A549 (cell line): ENCODE measurements at places on chromosomes 3 and 15.
A peak's percentile ranks its signal among the peaks of the same experiment; 100 is the strongest.

DNA sequence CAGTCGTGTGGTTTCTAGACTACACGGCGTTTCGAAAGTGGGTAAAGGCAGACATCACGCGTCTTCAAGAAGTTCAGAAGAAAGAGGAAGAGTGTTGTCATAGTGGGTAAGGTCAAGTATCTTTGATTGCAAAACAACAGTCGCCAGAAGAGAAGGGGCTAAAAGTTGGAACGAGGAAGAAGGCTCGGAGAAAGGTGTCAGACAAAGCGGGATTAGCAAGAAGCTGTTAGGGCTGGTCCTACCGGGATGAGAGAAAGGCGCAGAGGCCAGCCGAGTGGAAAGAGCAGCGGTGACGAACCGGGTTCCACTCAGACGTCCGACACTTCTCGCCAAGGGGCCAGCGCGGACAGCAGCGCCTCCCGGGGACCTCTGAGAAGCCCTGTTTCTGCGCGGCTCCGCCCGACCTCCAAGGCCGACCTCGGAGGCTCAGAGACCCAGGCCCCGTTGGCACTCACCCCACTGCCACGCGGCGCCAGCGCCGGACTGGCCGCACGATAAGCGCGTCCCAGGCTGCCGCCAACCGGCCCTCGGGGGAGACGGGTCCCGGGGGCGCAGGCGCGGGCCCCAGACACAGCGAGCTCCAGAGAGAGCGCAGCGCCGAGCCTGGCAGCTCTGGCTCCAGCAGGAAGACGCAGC is 436 bp downstream of the ADPGK start:
- no peak for DNase-seq

- no peak for DNase-seq
Observed at GRCh38 chr3:141858312-141858711, 18.1 kb upstream of the ATP1B3 start.

- no peak for DNase-seq
Observed at GRCh38 chr15:68493629-68494028, 61.7 kb upstream of the ITGA11 start.

GRCh38 chr3:152834776-152835600 is at the start of gene P2RY1:
Gene P2RY1 (plus strand): TSS chr3:152835131. CDS start chr3:152835783, 652 bp downstream.
- DNase-seq = peak; percentile 51

- DNase-seq = no peak
Observed at GRCh38 chr3:88132894-88133293, 16.9 kb upstream of the C3orf38 start.

DNA sequence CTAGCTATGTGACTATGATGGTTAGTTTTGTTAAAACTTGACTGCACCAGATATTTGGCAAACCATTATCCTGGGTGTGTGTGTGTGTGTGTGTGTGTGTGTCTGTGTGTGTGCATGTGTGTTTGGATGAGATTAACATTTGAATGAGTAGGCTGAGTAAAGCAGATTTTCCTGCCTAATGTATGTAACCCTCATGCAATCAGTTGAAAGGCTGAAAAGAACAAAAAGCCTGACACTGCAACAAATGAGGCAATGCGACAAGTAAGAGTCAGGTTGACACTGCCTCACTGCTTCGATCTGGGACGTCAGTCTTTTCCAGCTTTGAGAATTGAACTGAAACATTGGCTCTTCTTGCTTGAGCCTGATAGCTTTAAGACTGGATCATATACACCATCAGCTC is 643.0 kb downstream of the NAALADL2 start:
- no peak for DNase-seq
